ENCODE measurements at places on chromosomes 5 and 9.

- DNase-seq, result no peak
These were observed 22.5 kb upstream of the SHB start for GRCh38 chr9:38091310-38092199.

DNA sequence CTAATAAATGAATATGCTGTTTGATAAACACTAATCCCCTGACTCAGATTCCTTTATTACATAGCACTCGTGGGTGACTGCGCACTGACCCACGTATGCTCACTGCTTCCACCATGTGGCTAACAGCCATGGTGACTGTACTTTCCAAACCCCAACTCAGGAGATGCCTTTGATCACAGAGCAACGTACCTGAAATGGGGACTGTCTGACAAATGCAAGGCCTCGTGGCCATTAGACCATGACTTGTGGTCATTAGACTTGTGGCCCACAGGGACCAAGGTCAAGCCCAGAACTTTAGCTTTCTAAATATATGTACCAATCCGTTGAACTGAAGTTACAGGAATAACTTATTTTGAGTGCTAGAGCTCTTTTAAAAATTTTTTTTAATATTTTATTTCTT lies 46.6 kb downstream of the CYFIP2 start:
- DNase-seq, result peak; percentile 30

- DNase-seq, result no peak
These were observed 36.6 kb upstream of the MIER3 start for GRCh38 chr5:56988490-56988889.

DNA sequence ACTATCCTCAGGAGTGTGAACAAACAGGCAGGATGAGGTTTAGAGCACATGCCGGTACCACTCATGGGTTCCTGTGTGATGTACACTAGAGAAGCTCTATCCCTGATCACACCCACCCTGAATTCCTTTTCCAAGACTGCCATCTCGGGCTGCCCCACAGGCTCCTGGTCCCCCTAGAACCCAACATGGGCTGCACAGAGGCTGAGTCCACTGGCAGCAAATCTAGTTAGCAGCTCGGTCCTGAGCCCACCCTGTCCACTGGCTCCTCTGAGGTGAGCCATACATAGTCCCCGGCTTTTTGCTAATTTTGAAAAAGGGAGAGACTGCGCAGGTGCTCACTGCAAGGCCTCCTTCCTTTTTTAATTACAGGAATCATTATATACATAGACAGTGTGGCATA lies 227.0 kb downstream of the FSTL4 start:
- no peak for DNase-seq

DNA sequence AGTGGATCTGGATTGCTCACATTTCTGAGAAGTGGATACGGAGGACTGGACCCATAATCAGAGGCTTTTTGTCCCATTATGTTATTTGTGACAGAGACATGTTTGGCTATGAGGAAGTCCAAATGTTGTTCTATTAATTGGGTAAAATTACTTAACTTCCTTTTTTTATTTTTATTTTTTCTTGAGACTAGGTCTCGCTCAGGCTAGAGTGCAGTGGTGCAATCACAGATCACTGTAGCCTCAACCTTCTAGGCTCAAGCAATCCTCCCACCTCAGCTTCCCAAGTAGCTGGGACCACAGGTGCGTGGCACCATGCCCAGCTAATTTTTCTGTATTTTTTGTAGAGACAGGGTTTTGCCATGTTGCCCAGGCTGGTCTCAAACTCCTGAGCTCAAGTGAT lies 11.9 kb upstream of the PGGT1B start:
- no peak for DNase-seq

- DNase-seq, result no peak
These were observed 56.1 kb upstream of the ZNF300 start for GRCh38 chr5:150960791-150961396.

DNA sequence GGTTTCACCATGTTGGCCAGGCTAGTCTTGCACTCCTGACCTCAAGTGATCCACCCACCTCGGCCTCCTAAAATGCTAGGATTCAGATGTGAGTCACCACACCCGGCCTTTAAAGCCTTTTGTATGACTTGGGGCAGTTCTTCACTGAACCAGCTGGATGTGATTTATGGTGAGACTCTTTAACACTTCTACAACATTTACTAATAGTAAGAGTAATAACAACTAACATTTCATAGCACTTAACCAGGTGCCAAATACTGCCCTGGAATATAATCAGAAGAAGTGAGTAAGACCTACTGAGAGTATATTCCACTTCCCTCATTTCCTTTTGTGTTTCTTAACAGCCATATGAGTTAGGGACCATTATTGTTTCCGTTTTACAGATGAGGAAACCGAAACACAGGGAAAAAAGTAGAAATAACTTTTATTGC lies 10.0 kb downstream of the ZSWIM6 start:
- DNase-seq, result no peak

DNA sequence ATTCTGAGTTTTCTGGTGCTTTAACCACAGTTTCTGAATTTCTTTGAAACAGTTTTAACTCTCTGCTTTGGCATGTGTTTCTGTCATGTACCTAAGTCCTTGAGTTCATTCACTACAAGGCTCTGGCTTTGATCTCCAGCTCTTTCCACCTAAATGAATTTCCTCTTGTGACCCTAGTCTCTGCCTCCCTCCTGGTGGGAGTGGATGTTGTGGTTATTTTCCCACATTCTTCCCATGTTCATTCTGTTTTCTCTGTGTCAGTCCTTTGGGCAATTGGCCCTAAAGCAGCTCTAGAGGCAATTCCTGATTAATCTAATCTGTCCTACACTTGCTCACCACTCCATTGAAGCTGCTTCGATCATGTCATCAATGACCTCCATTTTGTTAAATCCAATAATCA lies 28.4 kb upstream of the DPYSL3 start:
- no peak for DNase-seq

GRCh38 chr5:24823625-24824024 lies 178.8 kb upstream of the CDH10 start:
- DNase-seq, result peak; percentile 26

GRCh38 chr5:175718401-175719108 lies 60.7 kb downstream of the HRH2 start:
- DNase-seq, result peak; percentile 23

DNA sequence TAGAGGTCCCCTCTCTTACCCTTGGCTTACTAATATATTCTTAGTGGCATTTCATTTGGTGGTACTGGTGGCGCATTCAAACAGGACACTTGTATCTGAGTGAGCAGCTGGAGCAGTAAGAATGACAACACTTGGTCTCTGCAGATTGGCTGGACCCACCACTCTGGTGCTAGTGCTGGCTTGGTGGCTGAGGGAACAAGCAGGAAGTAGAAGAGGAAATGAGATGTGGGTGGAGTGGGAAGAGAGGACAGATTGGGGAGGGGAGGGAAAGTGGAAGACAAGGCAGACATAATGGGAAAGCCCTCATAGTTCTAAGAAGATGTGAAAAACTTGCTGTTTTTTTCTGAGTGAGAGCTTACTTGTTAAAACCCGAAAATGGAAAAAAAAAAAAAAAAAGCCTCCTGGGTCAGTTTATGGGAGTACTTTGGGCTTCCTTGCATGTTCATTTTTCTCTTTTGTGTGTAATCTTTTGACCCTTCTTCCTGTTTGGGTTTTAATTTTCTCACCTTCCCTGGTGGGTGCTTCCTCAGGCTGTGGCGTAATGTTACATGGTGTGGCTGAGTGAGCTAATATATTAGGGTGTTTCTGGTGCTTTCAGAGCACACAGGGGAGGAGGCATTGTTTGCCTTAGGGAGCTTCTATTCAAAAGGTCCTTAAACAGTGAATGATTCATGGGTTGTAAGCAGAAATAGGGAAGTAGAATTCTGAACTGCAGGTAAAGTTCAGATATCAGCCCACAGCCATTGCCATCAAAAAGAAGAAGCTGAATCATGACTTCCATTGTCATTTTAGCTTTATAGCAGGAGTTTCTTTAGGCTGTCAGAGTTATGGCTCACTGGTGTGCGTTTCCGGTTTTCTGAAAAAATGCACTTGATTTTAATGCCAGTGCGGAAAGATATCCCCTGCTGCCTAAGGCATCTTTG lies 52.3 kb downstream of the TLE4 start:
- no peak for DNase-seq

DNA sequence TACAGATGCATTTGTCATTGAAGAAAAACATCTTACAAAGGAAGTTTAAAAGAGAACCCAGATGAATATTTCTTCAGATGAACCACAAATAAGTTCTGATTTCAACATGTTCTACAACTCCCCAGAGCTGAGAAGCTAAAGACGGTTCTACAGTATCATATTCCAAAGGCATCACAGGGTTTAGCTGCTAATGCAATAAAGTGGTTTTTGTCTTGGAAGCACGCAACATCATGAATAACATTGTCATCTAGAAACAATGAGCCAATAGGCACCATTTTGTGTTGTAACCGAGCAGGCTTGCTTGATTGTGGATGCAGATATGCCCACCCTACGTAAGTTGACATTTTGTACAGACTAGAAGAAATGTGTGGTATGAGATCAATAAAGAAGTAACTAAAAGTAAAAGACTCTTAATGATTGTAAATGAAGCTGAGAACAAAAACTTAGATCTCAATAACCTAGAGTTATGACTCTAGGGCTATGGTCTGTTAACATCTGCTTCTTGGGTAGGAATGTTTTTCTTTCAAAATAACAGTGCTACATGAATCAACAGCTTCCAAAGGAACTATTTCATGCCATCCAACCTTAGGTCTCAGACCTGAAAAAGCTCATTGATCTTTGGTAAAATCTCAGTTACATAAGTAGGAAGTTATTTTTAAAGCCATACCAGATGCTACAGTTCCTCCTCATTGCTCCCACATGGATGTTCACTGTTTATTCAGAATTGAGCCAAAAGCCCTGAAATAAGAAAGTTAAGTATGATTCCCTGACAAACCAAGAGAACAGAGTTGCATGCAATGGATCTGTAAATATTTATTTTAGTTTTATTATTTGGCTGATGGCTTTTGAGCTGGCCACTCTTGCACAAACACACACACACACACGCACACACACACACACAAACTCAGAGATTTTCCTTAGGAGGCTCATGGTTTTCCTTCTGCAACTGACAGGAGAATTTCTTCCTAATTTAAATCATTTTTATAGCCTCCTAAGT lies 118.7 kb upstream of the SLCO6A1 start:
- DNase-seq, result no peak

DNA sequence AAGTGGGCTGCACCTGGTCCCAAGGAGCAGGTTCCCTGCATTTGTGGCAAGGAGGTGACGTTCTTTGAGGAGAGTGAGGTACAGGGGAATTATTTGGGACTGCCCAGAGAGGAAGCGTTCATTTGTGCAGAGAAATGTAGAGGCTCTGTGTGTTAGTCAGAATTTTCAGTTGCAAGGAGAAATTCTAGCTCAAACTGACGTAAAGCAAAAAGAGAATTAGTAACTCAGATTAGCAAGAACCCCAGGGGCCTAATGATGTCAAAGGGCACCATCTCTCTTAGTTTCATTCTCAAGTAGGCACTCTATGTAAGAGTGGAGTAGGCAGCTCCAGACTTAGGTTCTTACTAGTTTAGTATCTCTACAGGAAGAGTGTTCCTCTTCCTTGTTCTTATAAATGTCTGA lies 2.4 kb upstream of the TXN start:
- DNase-seq, result no peak

GRCh38 chr9:70534061-70534460 lies 119.6 kb upstream of the KLF9 start:
- no peak for DNase-seq

- DNase-seq, result no peak
These were observed 31.8 kb downstream of the SLC38A9 start for GRCh38 chr5:55680353-55680752.

DNA sequence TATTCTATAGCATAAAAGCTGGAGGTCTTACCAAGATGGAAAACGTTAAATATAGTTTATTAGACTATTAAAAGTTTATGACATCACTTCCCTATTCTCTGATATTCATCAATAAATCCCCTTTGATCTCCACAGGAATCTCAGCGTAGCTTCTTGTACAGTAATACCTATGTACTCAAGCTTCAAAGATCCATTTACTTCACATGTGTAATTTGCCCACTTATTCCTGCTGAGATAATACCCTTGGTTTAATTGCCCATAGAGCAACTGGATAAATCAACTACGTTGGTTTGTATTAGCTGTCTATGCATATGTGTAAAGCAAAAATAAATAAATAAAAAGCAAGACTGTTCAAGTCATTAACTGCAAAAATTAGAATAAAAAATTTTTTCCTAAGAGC lies 219.7 kb downstream of the EFNA5 start:
- no peak for DNase-seq

DNA sequence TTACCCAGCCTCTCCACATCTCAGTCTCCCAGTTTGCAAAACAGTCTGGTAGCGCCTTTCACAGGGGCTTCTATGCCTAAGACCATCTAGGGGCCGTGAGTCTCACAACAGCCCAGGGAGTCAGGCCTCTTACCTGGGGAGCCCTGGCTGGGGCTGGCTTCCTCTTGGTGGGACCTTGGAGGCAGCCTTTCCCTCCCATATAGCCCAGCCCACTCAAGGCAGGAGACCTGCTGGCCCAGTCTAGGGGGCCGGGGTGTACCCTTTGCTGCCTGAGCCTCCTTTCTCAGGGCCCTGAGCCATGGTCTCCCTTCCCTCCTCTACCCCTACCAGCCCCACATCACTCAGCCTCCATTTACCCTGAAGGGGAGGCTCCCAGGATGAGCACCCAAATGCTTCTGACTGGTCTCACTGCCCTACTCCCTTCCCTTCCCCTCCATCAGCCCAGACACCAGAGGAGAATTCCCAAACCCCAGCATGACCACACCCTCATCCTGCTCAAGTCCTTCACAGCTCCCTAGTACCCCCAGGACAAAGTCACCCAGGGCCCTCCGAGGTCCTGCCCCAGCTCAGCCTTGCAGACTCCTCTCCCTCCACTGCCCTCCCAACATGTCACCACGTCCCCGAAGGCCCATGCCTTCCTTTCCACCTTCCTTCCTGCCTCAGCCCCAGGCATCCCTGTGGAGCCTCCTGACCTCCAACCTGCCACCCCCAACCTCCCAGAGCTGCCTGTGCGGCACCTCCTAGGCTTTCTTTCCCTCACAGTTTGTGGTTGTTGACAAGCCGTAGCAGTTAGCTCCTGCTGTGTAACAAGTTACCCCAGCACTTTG lies 55.3 kb downstream of the BARX1 start:
- no peak for DNase-seq

DNA sequence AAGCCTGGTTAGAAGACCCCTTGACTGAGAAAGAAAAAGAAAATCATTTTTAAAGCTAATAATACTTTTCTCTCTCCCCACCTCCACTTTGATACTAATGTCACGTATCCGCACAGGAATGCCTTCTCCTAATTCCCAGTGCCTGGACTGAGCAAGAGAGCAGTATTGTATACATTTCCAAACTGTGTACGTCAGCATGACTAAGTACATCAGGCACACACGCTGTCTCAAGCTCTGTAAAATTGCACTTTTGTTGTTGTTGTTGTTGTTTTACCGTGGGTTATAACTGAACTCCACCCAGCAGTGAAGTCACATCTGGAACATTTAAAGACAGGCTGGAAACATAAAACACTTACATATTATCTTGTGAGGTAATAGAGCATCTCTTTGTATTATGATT lies 407.6 kb downstream of the DNAH5 start:
- no peak for DNase-seq

- DNase-seq, result no peak
These were observed 22.7 kb downstream of the MED27 start for GRCh38 chr9:132056717-132057560.

- DNase-seq, result no peak
These were observed 71.9 kb downstream of the SMIM23 start for GRCh38 chr5:171857489-171857876.
